Spinal cord (tissue), 10 donors: ENCODE measurements at places on chromosomes 11 and 22. TPM values are rescaled to one million over a fixed set of nuclear protein-coding genes. Genes with fewer than 3 reads are reported as not detected.

- DNase-seq: no peak
- no peak overlapping the region for H3K4me3 ChIP-seq
- peaks cover 4% of the 10 kb centered on the region for H3K36me3 ChIP-seq
- H3K27me3 ChIP-seq: no peaks in the 10 kb centered on the region
These were observed 48.0 kb downstream of the CSTPP1 start for GRCh38 chr11:46984548-46984947.

The OR8D1 gene
- not detected for polyA plus RNA-seq

DNA sequence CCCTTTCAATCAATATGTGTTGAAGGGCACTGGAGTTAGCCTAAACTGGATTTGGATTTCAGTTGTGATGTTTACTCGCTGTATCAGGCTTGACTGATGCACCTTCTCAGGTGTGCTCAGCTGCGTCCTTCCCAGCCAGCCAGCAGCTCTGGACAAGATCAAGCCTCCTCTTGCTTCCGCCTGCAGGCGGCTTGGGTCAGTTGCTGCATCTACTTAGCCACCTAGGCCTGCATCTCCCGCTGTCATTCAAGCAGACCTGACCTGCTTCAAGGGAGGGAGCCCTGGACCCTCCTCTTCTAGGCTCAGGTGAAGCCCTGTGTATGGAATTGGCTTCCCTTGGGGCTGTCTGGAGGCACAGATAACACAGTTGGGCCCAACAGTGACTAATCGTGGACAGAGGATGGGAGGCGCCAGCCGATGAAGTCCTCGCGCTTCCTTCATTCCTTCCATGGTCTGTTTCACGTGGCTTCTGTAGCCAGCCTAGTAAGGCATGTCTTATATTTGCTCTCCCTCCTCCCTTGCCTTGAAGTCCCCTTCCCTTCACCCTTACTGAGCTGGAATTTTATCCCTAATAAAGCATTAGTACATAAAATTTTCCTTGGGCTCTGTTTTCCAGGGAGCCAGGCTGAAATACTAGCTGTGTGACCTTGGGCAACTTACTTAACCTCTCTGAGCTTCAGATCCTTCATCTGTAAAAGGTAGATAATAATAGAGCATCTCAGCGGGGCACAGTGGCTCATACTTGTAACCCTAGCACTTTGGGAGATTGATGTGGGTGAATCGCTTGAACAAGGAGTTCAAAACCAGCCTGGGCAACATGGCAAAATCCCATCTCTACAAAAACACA lies 2.1 kb upstream of the LHFPL7 start:
- no peak for DNase-seq
- no peak overlapping the region for H3K27ac ChIP-seq
- H3K36me3 ChIP-seq: no peaks in the 10 kb centered on the region
- no peak overlapping the region for H3K4me3 ChIP-seq

DNA sequence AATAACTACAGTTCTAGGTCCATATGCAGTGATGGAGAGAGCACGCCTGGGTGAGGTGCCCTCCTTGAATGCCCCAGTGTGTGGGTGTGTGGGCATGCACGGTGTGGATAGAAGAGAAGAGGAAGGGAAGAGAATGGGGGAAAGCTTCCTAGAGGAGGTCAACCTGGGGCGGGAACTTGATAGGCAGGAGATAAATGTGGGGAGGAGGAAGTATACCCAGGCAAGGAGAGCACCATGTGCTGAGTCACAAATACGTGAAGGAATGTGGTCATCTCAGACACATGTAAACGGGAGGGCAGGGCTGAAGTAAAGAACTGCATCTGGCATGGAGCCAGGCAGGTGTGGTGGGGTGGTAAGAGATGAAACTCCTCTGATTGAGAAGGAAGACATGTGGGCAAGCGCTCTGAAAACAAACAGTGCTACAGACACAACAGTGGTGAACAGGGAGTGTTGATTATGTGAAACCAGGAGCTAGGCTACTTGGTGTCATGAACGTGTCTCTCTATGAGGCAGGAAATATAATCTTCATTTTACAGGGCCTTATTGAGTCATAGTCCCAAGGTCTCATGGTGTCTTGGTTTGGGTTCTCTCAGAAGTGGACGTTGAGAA lies 61.5 kb upstream of the EED start:
- no peak overlapping the region for H3K4me3 ChIP-seq
- no peaks in the 10 kb centered on the region for H3K36me3 ChIP-seq
- H3K4me1 ChIP-seq: no peaks in the 10 kb centered on the region
- no peak overlapping the region for H3K27ac ChIP-seq
- no peaks in the 10 kb centered on the region for H3K27me3 ChIP-seq

The MYEOV gene
- not detected for polyA plus RNA-seq

The OR4C3 gene
- not detected for polyA plus RNA-seq

GRCh38 chr22:37500745-37501609 lies 14.8 kb upstream of the MFNG start:
- DNase-seq: no peak
- no peaks in the 10 kb centered on the region for H3K27me3 ChIP-seq
- peaks cover 40% of the 10 kb centered on the region for H3K4me1 ChIP-seq
- H3K4me3 ChIP-seq: no peak overlapping the region
- peak overlapping the region; percentile 84 for H3K27ac ChIP-seq
- H3K36me3 ChIP-seq: peaks cover 51% of the 10 kb centered on the region
